ENCODE measurements at places on chromosomes 5 and 9.

- DNase-seq, result no peak
Measured at GRCh38 chr5:116025866-116026265, 6.4 kb upstream of the ARL14EPL start.

DNA sequence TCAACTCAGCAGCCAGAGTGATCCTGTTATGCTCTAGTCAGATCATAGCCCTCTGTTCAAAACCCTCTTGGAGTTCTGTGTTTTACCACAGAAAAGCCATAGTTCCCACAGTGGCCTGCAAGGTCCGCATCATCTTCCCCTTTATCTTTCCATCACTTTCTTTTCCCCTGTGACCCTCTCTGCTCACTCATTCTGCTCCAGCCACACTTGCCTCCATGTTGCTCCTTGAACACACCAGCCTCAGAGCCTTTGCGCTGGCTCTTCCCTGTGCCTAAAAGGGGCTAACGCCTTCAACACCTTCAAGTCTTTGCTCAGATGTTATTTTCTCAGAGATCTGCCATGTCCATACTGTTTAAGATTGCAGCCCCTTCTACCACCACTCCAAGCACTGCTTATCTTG is 26.3 kb downstream of the CSF2 start:
- no peak for DNase-seq

GRCh38 chr9:37002413-37003217 is 31.5 kb downstream of the PAX5 start:
- no peak for DNase-seq

- DNase-seq, result peak; percentile 11
Measured at GRCh38 chr9:93301911-93302541, 118.1 kb downstream of the WNK2 start.

GRCh38 chr9:126033318-126033717 is 286.1 kb downstream of the PBX3 start:
- no peak for DNase-seq

DNA sequence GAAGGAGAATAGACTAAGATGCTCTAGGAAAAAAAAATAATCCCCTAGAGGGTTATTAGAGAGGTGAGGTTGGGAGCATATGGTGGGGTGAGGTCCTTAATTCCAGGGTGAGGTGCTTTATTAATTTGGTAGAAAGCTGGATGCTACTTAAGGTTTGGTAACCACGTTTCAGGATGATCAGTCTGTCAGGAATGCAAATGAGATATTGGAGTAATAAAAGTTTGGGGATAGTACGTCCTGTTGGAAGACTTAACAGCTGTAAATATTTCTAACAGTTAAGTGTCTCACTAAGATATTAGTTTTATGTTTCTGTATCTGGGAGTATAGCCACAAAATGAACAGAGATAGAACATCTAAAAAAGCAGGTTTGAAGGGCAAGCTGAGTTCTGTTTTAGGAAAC is 578.9 kb downstream of the CETN3 start:
- DNase-seq, result peak; percentile 32

- no peak for DNase-seq
Measured at GRCh38 chr9:123201083-123201482, 67.3 kb downstream of the STRBP start.

DNA sequence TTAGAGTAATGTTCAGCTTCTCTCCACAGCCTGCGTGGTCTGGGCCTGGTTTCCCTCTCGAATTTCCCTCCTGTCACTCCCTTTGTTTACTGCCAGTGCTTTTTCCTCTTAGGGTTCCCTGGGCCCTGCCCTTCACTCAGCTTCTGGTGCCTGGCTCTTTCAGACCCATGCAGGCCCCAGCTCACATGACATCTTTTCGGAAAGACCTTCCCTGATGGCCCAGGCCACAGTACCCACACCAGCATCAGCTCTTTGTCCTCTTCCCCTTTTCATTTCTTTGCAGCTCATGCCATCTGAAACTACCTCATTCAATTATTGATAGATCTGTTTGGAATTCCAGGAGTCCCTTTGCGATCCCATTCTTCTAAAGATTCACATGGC is 68.1 kb upstream of the ABL1 start:
- no peak for DNase-seq

GRCh38 chr5:153960269-153961215 is 78.2 kb downstream of the FAM114A2 start:
- DNase-seq, result peak; percentile 46
